ENCODE measurements at places on chromosomes 3 and 15.
A peak's percentile ranks its signal among the peaks of the same experiment; 100 is the strongest.

DNA sequence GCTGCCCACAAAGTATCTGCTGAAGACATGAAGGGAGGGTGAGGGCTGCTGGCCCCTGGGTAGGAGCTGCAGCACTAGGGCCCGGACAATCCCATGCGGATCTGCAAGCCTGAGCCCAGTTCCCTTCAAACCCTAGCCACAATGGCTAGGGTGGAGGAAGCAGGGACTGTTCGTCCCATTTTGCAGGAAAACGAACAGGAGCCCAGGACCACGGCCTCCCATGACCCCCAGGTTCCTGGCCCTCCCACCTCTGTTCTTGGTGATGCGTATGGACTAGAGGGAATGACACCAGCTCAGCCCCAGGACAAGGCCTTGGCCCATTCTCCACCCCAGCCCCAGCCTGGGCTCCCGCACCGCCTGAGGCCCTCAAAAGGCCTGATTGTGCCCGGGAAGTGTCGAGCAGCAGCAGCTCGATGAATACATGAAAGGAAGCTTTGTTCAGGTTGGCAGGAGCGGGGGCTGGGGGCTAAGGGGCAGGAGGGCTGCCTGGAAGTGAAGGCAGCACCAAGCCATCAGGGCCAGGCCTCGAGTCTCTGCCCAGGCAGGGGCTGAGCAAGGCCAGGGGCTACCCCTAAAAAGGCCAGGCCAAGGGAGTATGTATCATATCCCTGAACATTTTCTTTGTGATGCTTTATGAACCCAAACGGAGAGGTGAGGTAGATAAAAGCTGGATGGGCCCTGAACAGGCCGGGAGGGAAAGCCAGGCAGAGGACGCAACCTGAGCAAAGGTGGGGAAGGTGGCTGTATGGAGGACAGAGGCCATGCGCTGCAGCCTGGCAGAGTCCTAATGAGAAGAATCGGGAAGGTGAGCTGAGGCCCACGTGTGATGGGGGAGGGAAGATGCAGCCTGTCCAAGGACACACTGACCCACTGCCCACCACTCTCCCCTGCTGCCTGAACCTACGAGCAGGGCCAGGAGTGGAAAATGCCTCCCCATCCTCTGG, 12.2 kb downstream of the SEMA7A start:
- DNase-seq = no peak

- DNase-seq = no peak
Measured at GRCh38 chr3:14357463-14357862, 44.9 kb upstream of the SLC6A6 start.

GRCh38 chr15:41562784-41563198, 3.8 kb downstream of the TYRO3 start:
- no peak for DNase-seq

- no peak for DNase-seq
Measured at GRCh38 chr3:82329300-82329699, 567.9 kb upstream of the GBE1 start.

- DNase-seq = peak; percentile 43
Measured at GRCh38 chr3:170054204-170054603, 16.4 kb downstream of the GPR160 start.

- no peak for DNase-seq
Measured at GRCh38 chr3:150740733-150741496, 22.1 kb downstream of the SIAH2 start.

- no peak for DNase-seq
Measured at GRCh38 chr3:151204530-151205402, 1.8 kb upstream of the GPR171 start.

- DNase-seq = no peak
Measured at GRCh38 chr3:51709004-51709420, 2.1 kb downstream of the GRM2 start.

GRCh38 chr3:129605922-129606635, 397 bp downstream of the PLXND1 start:
- DNase-seq = peak; percentile 63

DNA sequence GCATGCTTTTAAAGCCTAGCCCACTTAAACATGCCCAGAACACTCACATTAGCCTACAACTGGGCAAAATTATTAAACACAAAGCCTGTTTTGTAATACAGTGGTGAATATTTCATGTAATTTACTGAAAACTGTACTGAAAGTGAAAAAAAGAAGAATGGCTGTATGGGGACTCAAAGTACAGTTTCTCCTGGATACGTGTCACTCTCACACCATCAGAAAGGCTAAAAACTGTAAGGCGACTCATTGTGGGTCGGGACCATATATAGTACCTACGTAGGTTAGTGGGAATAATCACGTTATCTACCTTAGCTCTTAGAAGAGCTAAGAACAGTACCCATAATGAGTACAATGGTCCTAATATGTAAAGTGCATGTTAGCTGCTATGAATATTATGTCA, 80.2 kb upstream of the SPATA12 start:
- no peak for DNase-seq

DNA sequence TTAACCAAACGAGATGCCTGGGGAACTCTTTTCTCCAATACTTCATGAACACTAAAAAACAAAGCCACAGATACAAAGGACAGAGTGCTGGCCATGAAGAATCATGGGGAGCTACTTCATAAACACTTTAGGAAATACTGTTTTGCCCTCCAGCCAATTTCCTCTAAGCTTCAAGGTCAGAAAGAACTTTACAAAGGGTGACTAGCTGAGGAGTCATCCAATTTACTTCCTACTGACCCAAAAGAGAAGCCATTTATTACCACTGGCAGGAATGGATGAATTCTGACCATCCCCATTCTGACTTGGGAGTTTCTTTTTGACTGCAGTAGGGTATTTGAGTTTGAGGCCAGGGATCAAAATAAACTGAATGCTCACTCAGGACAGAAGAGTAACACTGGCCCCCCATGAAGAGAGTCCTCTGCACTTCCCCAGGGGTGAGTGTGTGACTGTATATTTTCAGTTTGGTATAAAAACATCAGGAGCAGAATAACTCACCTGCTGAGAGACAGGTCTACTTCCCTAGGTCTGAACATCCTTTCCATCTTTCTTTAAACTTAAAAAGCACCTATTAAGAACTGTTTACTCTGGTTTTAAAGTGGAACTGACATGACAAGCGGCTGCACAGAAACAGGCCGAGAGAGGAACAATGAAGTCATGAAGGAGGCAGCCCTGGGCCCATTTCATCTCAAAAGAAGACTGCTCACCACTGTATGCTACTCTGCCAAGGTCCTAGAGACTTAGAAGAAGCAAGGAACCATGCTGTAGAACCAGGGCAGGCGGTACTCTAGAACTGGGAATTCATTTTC, 203.6 kb downstream of the TNIK start:
- DNase-seq = peak; percentile 96

DNA sequence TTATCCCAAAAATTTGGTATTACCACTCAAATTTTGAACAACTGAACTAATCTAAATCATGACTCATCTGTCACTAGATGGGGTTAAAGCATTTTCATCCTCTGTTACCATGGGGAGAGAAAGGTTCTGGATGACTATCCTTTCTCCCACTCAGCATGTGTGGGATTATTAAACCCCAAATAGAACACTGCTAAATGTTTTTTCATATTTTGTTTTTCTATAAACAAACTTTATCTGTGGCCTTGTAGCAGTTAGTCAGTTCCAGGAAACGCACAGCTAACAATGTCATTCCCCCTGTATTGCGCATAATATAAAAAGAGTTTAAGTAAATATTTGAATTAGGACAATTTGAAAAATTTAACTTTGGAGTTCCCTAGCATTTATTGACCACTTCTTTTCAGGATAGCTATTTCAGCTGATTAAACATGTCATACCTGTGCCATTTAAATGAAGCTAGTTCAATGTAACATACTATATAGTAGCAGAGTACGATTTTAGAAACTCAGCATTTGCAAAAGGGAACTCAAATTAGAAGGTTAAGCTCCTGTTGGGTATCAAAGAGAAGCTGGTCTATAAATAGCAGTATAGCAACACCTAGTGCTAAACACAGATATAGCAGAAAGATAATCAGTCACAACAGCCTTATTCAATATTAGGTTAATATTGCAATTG, 9.2 kb upstream of the TMEM212 start:
- peak; percentile 73 for DNase-seq

- DNase-seq = no peak
Measured at GRCh38 chr15:48643206-48643605, 2.3 kb downstream of the FBN1 start.

DNA sequence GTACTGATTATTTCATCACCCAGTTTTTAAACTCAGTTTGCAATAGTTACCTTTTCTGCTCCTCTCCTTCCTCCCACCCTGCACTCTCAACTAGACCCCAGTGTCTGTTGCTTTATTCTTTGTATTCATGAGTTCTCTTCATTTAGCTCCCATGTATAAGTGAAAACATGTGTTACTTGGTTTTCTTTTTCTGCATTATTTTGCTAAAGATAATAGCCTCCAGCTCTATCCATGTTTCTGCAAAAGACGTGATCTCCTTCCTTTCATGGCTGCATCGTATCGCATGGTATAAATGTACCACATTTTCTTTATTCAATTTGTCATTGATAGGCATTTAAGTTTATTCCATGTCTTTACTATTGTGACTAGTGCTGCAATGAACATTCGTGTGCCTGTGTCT, 79.0 kb downstream of the NAALADL2 start:
- no peak for DNase-seq

DNA sequence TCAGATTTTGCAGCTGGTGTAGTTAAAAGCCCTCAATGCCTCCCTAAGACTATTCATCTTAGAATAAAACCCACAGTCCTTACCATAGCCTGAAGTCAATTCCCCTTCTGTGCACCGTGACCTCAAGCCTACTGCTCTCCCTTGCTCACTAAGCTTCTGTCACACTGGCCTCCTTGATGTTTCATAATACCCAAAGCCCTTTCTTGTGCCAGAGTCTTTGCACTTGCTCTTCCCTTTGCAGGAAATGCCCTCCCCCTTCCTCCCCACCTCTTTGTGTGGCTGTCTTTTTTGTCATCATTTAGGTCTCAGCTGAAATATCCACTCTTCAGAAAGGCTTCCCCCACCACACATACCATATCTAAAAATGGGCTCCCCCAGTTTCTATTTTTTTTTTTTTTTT, 4.2 kb upstream of the PLEKHO2 start:
- no peak for DNase-seq

DNA sequence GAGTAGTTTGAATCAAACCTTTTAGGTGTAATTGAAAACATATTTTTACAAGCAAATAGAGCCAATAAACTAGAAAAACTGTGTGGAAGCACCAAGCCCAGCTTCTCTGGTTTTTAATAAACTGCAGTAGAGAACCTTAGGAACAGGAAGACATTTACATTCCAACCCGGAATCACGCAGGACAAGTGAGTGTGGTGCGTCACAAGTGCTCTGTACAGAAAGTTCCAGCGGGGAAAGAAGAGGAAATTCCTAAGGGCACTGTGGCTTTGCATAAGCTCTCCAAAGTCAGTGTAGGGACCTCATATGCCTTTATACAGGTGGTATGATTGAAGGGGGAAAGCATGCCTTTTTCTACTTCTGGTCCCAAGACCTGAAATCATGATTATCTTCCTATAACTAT, 21.6 kb downstream of the COL8A1 start:
- DNase-seq = no peak

GRCh38 chr3:171347301-171348039, 112.7 kb downstream of the TNIK start:
- peak; percentile 82 for DNase-seq

DNA sequence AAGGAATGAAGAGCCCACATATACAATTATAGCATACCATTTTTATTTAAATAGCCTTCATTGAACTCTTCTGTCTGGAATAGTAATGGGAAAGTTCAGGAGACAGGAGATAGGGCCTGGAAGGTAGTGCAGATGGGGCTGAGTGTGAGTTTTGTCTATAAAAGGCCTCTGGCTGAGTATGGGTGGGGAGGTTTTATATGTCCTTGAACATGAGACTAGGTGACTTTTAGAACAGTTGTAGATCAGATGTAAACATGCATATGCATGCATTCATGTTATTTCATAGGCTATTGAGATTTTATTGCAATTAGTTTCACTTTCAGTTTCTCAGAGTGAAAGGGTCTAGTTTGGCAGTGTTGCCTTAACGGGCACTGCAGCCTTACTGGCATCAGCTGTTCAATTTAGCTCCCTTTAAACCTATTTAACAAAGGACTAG, 27.1 kb downstream of the CGGBP1 start:
- peak; percentile 47 for DNase-seq

GRCh38 chr3:54046641-54047214, 75.6 kb upstream of the CACNA2D3 start:
- peak; percentile 81 for DNase-seq

GRCh38 chr3:58111513-58112184, 99.1 kb downstream of the DNASE1L3 start:
- DNase-seq = no peak

DNA sequence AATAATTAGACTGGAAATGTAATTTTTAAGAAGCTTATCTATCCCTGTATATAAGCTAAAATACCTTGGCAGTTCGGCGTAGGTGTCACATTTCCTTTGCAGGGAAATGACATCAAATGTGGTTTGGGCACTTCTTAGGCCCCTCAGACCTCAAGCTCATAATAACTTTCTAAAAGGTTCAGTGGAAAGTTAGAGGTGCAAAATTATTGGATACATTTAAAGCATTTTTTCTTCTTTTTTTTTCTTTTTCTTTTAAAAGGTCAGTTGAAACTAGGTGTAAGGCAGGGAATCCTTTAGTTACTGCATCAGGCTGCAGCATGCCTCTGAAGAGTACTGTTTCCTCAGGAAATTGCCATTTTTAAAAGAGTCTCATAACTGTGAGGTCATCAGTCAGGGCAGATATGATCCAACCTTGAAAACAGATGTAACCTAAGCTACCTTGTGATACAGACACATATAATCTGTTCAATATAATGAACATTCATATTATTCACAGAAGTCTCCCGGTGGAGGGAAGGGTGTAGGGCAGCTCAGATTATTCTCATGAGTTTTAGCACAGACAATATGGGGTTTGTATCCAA, 4.8 kb downstream of the SACM1L start:
- no peak for DNase-seq

DNA sequence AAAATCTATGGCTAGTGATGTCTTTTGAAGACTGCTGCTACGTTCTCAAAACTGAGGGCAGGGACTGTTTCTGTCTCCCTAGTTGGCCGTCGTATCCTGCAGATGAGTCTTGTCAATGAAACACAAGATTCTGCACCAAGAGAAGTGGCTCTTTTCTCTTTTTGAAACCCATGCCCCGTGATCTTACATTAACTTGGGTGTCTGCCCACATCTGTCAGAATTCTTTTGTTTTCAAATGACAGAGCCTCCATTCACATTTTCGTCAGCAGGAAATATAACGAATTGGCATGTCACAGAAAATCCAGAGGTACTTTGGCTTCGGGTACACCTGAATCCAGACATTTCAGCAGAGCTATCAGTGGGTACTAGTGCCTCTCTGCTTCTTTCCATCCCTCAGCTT, 331.3 kb upstream of the PROK2 start:
- DNase-seq = no peak

DNA sequence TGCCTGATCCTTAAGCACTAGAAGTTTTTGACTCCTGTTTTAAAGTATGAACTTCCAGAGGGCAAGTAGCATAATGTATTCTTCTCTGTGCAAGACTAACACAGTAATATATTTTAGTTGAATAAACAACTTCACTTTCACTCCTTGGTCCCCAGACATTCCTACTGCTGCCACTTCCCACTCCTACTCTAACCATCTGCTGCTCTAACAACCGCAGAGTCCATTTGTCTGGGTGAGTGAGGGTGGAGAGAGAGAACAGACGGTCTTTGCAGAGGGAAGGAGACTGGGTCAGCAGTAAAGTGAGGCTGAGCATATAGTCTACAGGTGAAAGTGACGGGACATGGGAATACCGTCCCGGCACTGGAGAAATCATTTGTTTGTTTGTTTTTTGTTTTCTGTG, 301.0 kb upstream of the SLCO3A1 start:
- DNase-seq = no peak

- peak; percentile 55 for DNase-seq
Measured at GRCh38 chr15:100923902-100924301, 4.7 kb downstream of the LRRK1 start.

GRCh38 chr3:52246728-52247408, 1.3 kb downstream of the PPM1M start:
- no peak for DNase-seq

All from M059J (cell line).